ENCODE measurements at places on chromosomes 7 and 10.

- no peak for DNase-seq
Measured at GRCh38 chr10:59362144-59362958, at the start of gene FAM13C. Gene FAM13C (minus strand): TSS chr10:59362549. CDS start chr10:59362460, 89 bp downstream.

DNA sequence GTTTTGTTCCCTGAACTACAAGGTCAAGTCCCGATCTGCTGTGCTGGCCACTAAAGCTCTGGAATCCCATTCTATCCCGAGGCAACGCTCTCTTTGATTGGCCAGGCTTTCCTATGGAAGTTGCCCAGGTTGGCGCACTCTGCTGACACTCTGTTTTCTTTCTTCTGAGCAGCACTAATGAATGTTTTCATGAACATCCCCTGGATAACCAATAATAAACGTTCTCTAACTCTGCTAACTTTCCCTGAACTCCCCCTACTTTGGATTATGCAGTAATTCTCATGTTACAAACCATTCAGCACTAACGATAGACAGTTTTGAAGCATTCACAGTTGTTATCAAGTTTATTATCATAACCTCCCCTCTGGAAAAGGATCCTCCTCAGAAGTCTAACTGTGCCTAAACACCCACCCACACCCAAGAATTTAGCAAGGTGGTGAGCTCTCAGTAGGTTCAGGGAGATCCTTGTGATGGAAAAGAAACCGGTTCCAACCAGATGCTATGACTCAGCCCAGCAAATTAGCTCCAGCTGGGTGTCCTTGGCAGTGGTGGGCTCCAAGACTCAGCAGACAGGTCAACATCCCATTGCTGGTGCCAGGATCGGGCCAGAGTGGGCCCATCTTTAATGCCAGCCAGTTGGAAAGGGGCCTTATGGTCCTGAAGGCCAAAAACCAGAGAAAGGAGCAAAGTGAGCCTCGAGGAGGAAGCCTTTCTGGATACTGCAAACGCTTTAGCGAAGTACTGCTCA, 68.4 kb downstream of the CREB3L2 start:
- DNase-seq: no peak

DNA sequence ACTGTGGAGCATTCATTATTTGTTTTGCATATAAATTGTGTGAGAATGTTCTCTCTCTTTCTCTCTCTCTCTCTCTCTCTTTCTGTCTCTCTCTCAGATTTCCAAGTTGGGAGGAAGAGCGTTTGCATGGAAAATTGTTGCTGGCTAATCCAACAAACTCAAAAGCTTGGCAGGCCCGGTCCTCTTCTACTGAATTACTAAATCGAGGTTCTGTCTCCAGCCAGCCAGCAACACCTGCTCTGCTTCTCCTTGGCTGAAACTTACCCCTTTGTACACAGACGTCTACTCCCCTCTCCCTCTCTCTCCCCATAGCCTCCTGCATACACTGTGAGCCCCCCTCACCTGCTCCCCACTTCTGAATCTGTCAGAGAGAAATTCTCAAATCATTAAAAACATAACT, 996.4 kb upstream of the AUTS2 start:
- DNase-seq: no peak

GRCh38 chr10:29658984-29659965, 24.5 kb upstream of the SVIL start:
- DNase-seq: peak; percentile 35

- no peak for DNase-seq
Measured at GRCh38 chr10:99535764-99536337, 3.1 kb downstream of the NKX2-3 start.

- no peak for DNase-seq
Measured at GRCh38 chr7:159036916-159037605, 107.6 kb downstream of the VIPR2 start.

DNA sequence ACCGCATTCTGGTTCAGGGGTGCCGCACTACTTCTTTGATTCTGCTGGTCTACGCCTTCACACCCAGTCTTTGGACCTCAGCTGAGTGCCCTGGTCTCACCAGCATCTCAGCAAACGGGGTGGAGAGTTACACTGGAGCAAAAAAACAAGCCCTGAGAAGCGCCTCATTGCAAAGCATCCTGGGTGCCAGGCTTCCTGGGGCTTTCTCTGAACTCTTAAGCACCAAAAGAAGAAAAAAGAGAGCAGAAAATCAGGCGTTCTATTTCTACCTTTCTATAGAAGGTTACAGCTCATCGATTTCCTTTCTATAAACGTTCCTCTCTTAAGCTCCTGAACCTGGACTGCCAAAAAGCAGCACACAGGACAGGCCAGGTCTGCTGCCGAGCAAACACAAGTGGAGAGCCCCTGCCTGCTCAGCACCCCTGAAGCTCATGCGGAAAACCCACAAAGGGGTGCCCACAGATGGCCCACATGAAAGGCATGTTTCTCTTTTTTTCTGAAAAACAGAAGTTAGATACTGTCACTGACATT, 217.9 kb downstream of the SFMBT2 start:
- DNase-seq: peak; percentile 15

DNA sequence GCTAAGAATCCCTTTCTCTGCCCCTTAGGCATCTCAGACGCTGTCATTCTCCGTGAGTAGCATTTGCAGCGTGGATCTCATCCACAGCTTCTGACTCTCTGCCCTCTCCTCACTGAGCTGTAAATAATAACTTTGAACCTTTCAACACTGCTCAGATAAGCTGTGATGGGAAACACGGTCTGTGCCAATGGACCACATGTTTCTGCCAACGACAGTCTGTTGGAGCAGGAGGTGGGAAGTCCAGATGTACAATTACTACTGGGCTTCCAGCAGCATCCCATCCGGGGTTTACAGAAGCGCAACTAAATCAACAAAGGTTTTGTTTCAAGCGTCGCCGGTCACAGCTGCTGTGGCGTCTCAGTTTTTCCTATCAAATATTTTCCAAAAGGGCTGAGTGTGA, 1110.6 kb downstream of the TYW1 start:
- no peak for DNase-seq

DNA sequence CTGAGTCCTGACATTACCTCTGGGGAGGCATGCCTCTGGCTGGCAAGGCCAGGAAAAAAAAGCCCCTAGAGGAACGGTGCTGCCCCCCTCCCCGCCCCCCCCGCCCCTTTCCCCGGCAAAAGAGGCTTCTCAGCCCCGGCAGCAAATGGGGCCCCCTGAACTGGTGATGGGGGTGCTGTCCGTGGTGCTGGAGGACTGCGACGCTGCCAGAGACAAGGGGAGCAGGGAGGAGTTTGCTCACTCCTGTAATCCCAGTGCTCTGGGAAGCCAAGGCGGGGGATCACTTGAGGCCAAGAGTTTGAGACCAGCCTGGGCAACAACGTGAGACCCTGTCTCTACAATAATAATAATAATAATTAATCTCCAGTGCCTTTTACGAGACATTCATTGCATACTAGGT, 23.7 kb downstream of the SRRM3 start:
- DNase-seq: no peak

DNA sequence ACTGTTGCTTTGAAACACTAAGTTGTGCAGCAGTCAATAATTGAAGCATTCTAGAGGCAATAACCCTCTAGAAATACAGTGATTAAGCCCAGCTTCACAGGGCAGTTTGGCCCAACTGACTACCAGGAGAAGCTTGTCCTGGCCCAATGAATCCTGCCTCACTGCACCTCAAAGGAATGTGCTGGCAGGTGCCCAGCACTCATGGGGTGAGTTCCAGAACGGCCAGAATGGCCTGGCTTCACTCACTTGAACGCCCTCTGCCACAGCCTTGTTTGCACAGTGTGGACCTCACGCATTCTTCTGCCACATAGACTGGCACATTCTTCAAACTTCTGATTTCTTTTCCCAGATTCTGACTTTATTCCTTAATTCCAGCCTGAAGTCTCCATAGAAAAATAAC, 6.6 kb upstream of the ITIH2 start:
- DNase-seq: no peak

GRCh38 chr10:6924166-6924565, 344.1 kb upstream of the PRKCQ start:
- DNase-seq: no peak

DNA sequence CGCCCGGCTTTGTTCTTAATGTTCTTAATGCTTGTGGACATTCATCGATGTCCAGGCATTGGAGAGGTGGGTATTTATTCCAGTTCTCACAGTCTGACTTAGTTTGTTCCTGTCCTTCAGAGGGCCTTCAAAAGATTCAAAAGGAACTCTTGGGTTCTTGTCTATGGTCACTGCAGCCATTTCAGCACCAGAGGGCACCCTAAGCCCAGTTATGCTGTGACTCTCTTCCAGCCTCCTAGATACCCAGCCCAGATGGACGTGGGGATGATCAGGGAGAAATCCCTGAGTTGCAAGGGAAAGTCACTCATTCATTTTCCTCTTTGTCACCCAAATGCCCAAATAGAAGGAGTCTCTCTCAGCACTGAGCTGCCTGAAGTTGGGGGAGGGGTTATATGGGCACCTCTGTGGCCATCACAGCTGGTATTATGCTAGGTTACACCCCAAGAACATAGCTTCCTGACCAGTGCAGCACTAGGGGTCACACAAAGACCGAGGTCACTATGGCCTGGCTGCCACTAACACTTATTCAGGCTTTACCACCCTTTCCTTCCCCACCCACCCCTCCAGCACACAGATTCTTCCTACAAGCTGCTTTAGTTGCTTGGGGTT, 26.5 kb upstream of the CCDC126 start:
- DNase-seq: peak; percentile 43

GRCh38 chr10:113019096-113019495, 69.0 kb downstream of the TCF7L2 start:
- no peak for DNase-seq

DNA sequence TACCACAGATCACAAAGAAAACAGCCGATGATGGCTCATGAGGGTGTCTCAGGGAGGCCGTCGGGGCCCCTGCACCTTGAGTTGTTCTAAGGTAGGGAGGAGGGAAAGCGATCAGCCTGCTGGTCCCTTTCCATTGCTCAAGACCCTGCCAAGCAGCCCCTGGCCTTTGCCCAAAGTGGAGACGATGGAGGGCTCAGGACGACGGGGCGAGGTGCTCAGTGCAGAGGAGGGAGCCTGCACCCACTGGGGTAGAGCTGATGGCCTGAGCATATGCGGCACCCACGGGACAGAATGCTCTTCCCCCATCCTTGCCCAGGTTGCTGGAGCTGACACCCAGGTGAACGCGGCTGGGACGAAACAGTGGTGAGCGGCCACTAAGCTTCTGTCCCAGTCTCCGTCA, 58.3 kb upstream of the FAM20C start:
- DNase-seq: no peak

DNA sequence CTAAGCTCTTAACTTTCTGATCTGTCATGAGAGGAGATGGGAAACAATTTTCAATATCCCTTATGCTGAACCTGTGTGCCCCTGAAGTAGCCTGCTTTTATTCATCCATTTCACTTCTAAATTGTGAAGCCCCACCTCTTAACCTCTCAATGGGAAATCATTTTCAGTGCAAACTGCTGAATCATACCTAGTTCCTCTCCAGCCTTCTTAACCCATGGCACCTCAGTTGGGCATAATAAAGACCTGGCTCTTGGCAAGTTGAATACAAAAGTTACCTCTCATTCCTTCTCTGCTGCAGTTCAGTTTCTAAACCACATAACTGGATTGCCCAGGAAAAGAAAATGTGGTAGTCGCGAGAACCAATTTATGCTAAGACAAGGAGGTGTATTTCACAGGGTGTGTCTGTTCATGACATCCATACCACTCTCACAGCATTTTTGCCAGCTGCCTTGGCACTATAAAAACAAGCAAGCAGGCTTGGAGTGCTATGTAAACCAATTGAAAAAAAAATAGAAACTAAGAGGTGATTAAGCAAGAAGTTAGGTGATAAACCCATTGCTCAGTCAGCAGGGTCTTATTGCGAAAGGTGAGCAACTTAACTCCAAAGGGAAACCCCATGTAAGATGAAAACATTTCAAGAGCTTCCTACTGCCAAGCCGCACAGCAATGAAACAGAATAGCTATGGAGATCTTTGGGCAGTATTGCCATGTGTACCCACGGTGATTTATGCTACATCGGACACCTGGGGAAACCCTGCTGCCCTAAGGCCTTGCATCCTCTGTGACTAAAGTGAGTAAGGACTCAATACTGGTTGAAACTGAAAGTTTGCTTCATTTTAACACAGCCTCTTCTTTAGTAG, 57.0 kb upstream of the DKK1 start:
- no peak for DNase-seq

DNA sequence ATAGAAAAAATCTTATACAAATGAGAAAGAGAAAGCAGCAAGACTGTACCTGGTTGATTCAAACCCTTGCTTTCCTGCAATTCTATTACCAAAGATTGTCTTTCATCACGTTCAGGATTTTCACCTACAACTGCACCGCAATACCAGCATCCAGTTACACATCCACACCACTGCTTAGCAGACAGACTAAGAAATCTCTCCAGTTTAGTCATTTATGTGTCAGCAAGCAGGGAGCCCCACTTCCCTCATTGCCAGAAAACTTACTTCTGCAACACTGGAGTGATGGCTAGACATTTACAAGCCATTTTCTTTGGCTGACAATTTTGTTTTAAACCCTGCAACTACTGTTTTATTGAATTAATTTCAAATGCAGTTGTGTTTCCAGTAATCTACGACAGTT, 359.6 kb upstream of the MEOX2 start:
- no peak for DNase-seq

GRCh38 chr10:100327007-100327717, 2.9 kb downstream of the PKD2L1 start:
- no peak for DNase-seq

DNA sequence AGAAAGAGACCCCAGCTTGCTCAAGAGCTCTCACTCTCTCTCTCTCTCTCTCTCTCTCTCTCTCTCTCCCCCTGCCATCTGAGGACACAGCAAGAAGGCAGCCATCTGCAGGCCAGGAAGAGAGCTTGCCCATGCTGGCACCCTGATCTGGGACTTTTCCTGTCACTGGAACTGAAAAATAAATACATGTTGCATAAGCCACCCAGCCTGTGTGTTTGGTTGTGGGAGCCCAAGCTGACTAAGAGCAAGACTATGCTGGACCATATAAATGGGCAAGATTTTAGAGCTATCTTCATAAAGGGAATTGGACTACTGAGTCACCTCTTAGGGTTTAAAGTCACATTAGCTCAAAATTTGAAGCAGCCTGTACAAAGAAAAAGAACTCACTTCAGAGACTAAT, 98.6 kb downstream of the SLC16A9 start:
- DNase-seq: no peak

DNA sequence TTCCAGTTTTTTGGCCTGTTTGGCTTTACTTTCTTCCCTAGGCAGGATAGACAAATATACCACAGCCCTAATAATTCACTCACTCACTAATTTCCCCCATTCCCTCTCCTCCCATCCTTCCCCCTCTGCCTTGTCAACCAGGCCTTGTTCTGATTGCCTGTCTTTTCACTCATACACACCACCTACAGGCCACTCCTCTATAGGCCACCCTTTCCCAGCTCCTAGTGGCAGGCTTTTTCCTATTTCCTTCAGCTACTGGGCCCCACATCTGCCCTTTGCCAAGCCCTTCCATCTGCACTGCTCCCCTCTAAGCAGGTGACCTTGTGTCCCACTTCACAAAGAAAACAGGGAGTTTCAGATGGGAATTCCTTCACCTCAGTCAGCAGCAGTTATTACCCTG, 59.8 kb upstream of the MSRB2 start:
- DNase-seq: no peak

DNA sequence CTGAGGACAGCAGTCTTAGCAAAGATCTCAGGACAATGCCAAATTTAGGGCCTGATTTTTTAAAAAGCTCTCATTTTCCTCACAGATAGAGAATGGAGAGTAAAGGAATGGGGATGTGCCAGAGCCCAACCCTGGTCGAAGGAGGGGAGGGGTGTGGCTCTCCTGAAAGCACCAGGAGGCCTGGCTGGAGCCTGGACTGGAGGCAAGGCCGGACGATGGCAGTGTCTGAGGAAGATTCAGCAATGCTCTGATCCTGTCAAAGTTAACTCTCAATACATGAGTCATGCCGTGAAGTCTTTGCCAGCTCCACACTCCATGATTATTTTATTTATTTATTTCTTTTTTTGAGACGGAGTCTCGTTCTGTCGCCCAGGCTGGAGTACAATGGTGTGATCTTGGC, 108.3 kb downstream of the UPF2 start:
- DNase-seq: no peak
